ENCODE measurements at places on chromosomes 3 and 15.

DNA sequence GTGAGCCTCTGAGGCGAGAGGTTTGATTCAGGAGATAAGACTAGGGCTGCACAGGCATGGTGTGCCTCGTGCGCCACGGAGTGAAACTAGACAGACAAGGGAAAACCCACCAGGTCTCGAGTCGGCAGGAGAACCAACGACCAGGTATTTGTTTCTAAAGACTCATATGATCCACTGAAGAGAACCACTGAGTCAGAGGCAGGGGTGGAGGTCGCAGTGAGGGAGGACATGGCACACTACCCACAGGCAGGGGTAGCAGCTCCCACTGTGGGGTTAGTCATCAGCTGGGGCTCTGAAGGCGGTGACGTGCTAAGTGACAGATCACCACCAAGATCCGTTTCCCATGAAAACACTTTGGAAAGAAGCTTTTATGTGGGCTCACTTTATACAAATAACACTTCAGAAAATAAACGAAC, 45.7 kb downstream of the CHSY1 start:
- no peak for DNase-seq

DNA sequence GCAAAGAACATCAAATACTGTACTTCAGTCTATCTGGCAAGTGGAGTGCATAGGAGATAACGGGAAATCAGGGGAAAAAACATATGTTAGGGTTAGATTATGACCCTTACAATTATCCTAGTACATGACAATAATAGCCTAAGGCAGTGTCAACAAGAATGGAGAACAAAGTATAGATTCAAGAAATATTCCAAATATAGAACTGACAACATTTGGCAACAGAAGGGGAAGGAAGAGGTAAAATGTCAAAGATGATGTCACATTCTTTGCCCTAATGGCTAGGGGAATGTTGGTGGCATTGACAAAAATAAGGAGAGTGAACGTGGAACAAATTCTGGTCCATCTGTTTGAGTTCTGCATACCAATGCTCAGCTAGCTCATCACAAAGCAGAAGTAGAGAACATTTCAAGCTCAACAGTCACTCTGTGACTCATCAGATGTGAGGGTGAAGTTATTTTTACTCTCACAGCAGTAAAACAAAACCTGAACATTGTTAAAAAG, 15.5 kb upstream of the ATP8B4 start:
- no peak for DNase-seq

- DNase-seq, result no peak
These were observed 799.7 kb downstream of the CADM2 start for GRCh38 chr3:85758442-85758841.

DNA sequence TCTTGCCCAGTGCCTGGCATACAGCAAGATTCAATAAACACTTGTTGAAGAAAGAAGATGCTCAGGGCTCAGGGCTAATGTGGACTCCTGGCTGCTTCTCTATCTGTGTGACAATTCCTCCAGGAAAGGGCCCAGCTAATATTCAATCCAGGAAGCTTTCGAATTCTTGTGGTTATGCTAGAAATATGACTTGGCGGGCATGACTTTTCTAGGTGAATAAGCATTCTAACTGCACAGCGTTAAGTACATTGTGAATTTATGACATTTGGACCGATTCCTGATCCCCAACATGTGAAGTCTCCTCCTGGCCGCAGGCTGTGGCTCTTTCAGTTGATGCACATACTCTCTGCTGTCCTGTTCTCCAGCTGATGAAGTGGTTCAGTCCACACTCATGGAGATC, 117.0 kb downstream of the IMPG2 start:
- DNase-seq, result no peak

GRCh38 chr3:31908391-31909097, 72.5 kb downstream of the OSBPL10 start:
- DNase-seq, result no peak
